ENCODE measurements at places on chromosomes 12 and 14.

GRCh38 chr14:89892953-89893352 lies 61.6 kb downstream of the EFCAB11 start:
- no peak for DNase-seq

DNA sequence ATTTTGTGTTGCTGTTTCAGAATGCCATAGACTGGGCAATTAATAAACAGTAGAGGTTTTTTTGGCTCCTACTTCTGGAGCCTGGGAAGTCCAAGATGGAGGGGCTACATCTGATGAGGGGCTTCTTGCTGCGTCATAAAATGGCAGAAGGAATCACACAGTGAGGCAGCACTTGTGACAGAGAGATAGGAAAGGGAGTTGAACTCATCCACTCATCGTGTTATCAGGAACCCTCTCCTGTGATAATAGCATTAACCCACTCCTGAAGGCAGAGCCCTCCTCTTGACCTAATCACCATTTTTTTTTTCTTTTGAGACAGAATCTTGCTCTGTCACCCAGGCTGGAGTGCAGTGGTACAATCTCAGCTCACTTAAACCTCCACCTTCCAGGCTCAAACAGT lies 9.7 kb downstream of the TDG start:
- DNase-seq: no peak

- DNase-seq: no peak
These were observed 29.3 kb upstream of the EIF5 start for GRCh38 chr14:103304706-103305105.

DNA sequence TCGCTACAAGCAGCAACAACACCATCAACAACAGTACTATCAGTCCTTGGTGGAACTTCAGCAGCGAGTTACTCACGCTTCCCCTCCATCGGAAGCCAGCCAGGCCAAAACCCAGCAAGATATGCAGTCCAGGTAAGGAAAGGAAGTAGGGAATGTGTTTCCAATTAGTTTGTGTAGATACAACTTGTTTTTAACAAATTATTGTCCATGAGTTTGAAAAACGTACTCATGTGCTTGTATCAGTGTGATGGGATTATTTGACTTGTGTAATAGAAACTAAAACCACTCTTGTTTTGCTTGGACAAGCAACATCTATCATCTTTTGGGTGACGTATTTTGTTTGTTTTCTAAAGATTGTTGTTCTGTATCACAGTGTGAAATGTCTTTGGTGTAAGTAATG lies 137.9 kb downstream of the NAV3 start:
- no peak for DNase-seq

- DNase-seq: no peak
These were observed 13.8 kb downstream of the ZCCHC8 start for GRCh38 chr12:122486805-122487426.

DNA sequence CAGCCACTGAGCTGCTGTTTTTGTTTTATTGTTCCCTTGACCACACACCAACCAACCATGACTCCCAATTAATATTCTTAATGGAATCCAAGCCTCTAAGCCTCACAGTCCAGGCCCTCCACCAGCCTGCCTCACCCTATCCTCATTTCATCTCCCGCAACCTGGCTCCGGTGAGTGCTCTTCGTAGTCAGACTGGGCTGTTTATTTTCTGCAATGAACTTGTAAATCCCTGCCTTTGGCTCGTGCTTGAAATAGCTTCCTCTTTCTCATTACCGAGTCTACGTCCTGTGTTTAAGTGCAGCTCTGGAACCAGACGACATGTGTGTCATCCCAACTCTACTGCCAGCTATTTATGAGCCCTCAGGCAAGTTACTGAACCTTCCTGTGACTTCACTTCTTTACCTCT lies 12.4 kb upstream of the ETFBKMT start:
- no peak for DNase-seq

GRCh38 chr14:90996967-90997366 lies 63.5 kb downstream of the RPS6KA5 start:
- DNase-seq: no peak

DNA sequence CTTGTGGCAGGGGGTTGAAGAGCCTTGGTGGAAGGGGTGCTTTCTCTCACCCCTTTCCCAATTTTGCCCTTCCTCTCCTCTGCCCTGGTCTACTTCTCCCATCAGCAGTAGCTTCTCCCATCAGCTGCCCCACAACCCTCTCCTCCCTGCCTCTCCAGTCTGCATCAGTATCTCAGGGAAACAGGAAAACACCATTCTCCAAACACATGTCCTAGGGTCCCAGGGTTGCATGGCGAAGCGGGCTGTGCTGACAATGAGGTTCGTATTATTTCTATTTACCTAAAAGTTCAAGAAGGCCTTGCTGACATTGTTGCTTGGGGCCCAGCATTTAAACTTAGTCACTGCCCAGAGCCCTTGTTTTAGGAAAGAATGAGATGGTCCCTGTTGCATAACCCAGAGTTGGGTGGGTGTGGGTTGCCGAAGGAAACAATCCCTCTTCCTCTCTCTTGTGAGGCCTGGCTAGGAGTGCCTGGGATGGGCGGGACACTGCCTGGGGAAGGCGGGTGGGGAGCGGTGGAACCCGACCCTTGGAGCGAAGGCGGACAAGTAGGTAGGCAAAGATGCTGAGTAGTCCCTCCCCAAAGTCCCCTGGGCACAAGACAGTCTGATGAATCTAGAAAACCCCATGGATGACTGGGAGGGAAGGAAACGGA lies 1.3 kb upstream of the IGFBP6 start:
- no peak for DNase-seq

DNA sequence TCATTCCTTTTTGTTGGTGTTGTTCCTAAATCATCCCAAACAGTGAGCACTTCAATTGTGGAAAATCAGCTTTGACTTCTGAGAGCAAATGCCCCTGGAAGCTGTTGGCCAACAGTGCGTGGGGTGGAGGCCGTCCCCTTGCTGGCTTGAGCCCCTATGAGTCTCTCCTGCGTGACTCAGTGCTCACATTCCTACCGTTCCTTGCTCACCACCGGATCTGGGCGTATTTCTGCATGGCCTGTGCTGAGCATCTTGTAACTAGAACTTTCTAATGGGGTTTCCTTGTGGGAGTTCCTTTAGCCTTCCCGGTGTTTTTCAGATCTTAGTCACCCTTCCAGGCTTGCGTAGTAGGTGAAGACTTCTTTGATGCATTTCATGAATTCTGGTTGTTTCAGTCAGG lies 14.7 kb downstream of the SERPINA1 start:
- no peak for DNase-seq

DNA sequence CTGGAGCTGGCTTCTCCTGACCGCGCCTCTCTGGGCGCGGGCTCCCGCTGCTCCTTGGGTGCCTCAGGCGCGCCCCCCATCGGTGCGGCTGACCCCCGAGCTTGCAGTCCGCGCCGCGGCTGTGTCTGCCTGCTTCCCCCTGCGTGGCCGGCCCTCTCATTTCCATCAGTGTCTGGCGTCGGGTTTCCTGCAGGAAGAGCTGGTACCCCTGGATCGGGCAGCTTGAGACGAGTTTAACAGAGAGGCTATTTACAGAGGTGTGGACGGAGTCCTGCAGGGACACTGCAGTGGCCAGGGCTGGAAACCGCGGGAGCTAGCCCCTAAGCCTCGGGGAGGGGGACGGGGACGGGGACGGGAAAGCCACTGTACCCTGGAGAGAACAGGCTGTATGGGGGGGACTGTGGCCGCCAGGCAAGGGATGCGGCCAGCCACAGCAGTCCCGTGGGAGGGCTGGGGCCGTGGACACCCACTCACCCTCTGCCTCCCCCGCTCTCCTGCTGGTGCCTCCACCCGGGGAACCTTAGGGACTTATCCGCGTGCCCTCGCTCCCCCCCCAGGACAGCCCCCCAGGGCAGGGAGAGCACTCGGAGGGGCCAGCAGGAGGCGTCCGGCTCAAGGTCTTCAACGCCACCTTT lies 3.7 kb upstream of the CACNA2D4 start:
- no peak for DNase-seq

GRCh38 chr12:114064497-114064896 lies 98.4 kb upstream of the RBM19 start:
- DNase-seq: no peak

DNA sequence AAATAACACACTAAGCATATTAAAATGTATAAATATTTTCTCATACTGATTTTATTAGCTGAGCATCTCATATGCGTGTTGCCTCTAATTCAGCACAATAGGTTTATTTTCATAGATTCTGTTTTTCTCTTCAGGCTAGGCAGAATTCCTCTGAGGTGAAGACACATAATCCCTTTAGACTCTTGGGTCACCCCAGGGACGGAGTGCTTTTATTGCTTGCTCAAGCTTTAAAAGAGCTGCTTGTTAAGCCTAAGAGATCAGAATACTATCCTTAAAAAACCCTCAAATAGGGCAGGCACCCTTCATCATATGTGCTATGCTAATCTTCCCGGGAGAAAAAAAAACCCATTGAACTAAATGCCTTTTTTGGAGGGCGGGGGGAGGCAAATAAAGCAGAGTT lies 390.1 kb downstream of the KCNH5 start:
- DNase-seq: no peak

DNA sequence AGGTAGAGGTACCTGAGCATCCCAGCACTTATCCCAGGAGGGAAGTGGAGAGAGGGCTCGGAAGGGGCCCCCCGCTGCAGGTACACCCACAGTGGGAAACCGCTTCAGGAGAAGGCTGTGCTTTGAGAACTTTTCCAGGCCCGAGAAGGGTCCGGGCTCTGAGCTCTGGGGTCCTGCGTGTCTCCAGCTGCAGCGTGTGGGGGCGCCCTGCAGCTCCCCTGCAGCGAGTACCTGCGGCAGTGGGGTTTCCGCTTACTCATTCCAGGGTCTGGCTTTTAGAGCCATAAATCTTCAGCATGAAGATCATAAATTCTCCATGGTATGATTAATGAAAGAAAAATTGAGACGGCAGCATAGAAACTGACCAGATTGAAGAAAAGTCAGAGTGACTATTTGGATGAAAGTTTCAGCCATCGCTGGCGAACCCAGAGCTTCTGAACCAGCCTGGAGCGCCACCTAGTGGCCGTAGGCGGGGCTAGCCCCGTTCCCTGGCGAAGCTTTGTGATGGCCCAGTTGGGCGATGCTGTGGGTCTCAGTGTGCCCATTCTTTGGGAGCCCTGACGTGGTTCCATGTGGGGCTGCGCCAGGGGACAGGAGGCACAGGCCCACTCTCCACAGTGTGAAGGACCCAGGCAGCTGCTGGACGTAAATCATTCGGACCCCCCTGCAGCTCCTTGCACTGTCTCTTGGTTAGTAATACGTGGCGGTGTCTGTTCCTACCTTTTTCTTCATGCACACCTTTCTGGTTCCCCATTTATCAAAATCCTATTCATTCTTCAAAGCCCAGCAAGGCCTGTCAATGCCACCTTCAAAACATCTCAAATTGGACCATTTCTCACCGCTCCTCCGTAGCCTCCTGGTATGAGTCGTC lies 198.2 kb downstream of the TSPAN9 start:
- DNase-seq: peak; percentile 80

DNA sequence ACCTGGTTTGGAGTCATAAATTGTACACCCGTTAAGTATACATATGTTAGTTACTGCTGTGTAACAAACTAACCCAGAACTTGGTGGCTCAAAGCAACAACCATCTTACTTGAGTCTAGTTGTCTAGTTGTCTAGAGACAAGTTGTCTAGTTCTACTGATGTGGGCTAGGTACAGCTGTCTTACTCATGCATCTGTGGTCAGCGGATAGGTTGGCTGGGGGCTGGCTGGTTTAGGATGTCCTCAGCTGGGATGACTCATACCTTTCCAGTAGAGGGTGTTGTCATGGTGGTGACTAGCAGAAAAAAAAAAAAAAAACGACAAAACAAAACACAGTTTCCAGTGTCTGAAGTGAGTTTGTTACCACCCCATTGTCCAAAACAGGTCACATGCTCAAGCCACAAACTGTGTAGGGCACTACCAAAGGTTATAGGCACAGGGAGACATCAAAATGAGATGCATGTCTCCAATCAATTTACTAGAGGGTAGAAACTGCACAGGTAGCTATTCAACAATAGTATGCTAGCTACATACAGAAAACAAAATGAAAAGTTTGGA lies 680.3 kb downstream of the MED13L start:
- DNase-seq: no peak

GRCh38 chr14:31090883-31091764 lies 64.9 kb upstream of the STRN3 start:
- no peak for DNase-seq

DNA sequence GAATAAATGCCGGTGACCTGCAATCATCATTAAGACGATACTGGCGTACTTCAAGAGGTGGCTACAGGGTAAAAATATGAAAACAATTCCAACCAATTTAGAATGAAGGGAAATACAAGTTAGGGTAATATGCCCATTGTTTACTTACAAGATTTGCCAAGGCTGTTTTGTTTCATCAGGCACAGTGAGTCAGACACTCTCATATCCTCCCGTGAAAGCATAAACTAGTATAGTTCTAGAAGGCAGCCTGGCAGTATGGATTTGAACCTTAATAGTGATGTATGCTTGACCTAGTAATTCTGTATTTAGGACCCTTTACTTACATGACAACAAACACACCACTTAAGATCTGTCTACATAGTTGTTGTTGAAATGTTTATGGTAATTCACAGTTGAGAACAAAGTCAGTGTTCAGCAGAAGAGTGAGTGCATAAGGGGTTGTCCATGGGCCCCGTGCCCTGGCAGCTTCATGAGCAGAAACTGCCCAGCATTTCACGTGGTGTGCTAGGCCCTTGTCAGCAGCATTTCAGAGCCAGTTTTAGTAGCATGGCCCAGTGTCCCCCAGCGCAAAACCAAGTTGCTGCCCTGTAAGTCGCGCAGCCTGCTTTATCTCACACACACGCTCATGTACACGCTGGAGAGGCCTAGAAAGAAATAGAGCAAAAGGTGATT lies 80.8 kb downstream of the EP400 start:
- no peak for DNase-seq

- no peak for DNase-seq
These were observed 453.9 kb downstream of the AACS start for GRCh38 chr12:125519026-125519651.

- DNase-seq: no peak
These were observed 80.6 kb downstream of the PRKD1 start for GRCh38 chr14:29847056-29847380.

- DNase-seq: no peak
These were observed 90.4 kb downstream of the SLC24A4 start for GRCh38 chr14:92413379-92413778.

DNA sequence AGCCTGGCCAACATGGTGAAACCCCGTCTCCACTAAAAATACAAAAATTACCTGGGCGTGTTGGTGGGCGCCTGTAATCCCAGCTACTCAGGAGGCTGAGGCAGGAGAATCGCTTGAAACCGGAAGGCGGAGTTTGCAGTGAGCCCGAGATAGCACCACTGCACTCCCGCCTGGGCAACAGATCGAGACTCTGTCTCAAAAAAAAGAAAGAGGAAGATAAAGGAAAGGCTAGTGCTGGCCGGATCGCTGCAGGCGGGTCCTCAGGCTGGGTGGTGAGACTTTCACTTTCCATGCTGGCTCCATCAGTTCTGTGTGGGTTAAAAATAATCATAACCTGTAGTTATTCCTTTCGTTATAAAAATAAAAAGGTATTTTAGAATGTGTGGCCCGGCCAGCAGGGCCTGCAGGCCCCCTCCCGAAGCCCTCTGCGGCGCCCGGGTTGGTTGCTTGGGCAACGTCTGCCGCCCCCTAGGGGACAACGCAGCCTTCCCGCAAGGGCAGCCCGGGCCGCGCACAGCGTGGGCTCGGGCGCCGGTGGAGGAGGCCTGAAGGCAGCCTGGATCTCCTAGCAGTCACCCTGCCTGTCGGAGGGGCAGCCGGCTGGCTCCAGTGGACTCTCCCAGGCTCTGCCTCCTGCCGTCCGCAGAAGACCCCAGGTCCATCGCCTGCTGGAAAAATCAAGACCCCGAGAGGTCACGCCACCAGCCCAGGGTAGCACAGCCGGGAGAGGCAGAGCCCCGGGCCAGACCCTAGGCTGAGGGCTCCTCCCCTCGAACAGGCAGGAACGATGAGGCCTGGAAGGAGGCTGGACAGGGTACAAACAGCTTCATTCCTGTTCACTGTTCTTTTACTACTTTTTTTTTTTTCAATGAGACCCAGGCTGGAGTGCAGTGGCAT lies 5.0 kb upstream of the SLC25A47 start:
- peak; percentile 67 for DNase-seq

GRCh38 chr12:44748950-44749468 lies 127.1 kb downstream of the NELL2 start:
- no peak for DNase-seq
